Effector memory CD8-positive, alpha-beta T cell (primary cell): ENCODE measurements at places on chromosomes 6 and 20.

- DNase-seq = no peak
Measured at GRCh38 chr6:36593569-36594028, 563 bp upstream of the SRSF3 start.

DNA sequence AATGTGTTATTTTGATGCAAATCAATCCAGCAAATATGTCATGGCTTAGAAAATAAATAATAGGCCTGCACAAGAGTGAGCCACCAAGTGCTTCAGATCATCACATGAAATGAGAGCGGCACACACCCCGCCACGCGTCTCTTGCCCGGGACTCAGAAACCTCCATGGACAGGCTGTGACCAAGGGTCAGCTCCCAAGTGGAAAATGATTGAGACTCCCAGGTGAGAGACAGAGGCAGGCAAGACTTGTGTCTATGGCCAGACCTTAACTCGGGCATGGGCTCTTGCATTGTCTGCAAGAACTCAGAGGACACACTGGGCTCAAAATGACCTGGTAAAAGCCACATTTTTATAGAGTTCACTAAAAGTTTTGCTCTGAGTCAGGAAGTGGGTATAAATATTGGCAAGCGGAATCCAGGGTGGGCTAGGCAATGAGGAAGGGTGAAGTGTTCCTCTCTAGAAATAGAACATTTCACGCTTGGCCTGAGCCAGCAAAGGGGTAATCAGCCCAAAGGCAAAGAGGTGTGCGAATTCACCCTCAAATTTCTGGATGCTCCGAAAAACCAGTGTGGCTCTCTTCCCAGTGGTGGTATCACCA lies 30.7 kb upstream of the RIN2 start:
- no peak for DNase-seq

DNA sequence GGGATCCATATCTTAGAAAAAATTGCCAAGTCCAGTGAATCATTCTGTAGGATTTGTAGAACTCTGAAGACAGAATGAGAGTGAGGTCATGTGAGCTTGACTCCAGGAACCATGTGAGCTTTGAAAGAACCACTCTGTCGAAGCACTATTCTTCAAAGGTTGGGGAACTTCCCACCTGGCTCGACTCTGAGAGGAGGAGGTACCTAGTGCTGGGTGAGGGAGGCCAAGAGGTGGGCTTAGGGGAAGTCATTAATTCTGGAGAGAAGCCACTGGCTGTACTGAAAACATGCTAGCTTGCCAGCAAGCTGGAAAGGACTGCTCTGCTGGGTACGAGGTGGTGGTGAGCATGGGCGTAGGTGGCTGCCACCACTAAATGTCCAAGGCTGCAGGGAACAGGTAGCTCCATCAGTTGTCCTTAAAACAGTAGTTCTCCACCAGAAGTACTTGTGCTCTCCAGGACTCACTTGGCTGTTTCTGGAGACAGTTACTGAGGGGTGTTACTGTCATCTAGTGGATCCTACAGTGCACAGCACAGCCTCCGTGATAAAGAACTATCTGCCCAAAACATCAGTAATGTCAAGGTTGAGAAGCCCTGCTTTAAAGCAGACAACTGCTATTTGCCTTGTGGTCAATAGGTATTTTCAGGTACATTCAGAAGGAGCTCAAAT lies 34.7 kb upstream of the SYNJ2 start:
- no peak for DNase-seq

GRCh38 chr6:13573669-13574110 lies 711 bp upstream of the SIRT5 start:
- DNase-seq = no peak

- no peak for DNase-seq
Measured at GRCh38 chr6:137647762-137648447, 153.7 kb upstream of the OLIG3 start.

DNA sequence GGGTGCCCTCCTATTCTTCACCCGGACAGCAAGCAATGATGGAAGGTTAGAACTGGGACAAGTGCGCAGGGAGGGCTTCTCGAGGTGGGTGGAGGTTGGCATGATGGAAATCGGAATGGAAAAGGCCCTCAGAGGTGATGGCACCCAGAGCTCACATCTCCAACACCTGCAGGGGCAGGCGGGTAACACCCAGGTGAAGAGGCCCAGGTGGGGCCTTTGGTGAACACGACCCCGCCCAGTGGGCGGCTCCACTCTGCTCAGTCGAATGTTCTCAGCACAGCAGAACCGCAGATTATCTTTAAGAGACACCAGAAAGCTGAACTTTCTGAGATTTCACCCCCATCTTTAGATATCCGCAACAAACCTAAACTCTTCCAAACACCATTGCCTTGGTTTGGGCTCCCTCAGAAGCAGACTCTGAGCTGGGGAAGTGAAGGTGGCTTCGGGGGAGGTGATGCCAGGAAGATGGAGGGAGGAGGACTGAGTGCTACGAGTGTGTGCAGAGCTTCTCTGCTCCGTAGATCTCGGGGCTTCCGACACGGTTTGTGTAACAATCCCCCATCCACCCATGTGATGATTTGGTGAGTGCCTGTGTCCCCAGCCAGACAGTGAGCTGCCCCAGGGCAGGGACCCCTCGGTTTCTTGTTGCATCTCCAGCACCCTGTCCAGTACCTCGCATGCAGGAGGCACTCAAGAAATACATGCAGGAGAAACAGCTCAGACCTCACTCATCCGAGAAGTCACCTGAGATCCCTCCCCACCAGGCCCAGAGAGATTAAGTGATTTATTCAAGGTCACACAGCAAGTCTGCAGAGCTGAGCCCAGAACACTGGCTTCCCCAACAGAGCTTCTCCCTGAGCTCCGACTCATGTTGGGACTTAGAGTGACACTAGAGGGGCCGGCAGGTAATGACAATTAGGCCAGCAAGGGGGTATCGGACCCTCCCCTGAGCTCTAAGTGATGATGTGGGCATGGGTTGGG lies 45.4 kb downstream of the BPIFB1 start:
- no peak for DNase-seq

DNA sequence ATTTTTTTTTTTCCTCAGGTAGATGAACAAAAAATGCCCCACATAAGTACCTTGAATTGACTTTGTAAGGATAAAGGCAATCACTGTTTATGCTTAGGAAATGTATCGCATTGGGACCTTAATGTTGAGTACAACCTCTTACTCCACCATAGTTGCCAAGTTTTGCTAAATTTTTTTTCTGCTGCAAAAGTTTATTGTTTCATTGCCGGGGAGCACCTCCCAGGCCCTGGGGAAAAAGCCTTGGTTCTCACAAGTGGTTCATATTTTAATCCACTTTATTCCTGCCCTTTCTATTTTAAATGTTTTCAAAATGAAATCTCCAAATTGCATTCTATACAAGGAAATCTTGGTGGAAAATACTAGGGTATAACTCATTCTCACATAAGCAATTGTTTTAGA lies 52.3 kb upstream of the UTRN start:
- no peak for DNase-seq

DNA sequence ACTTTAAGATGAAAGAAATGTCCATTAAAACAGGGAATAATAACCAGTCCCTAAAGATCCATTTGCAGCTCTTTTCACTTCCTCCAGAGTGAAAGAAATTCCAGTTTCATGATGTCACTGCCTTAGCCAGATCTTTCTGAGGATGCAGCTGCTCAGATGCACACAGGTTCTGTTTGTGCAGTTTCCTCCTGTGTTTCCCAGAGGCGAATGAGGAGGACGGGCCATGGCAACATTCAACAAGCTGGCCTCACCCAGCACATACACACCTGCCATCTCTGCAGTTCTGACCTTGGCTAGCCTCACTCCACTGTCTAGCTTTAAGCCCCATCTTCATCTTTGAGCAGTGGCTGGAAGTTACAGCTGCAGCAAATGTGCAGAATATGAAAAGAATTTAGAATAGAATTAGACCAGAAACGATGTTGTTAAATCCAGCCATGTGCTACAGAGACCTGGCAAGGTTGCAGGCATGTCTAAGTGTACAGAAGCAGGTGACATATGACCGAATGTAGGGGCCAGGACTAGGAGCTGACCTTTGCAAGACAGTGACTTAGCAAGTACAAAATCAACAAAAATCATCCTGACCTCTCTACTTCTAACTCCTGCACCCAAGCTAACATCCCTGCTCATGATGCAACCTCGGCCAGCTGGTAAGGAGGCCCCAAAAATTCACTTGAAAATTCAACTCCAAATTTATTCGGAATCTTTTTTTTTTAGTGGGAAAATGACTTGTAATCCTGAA lies 35.0 kb downstream of the FAM50B start:
- DNase-seq = no peak

GRCh38 chr6:85114581-85114935 lies 335.3 kb upstream of the NT5E start:
- DNase-seq = no peak

- DNase-seq = peak; percentile 41
Measured at GRCh38 chr6:29943053-29943966, 978 bp downstream of the HLA-A start.

DNA sequence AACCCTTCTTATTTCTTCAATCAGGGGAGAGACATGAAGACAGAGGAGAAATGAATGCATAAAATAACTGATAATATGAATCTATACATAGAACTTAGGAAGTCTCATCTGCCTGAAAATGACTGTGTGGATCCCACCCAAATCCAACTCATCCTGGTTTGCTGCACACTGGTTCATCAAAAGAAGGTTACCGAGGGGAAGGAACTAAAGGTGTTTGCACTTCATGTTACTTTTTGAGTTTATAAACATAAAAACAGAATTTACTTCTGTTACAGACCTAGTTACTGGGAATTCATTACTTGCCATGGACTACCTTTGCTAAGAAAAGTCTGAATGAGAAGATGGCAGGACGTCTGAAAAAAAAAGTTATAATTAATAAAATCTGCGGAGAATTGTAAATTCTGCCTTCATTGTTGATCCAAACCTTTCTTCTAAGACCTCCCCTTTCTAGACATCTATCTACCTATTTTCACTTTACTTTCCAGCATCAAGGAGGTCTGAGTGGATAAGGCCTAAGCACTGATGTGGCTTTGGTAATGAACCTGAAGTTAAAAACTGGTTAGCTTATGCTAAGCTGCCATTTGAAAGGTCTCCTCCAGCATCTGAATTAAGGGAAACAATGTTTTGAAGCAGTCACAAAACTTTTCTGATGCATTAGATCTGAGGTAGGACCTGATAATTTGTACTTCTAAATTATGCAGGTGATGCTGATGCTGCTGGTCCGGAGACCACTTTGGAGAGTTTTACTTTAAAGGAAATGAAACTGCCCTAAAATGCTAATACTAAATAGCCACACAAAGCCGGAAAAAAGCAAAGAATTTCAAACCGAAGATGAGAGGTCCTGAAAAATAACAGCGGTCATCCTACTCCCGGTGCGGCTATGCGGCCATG lies 84.0 kb downstream of the HFE start:
- no peak for DNase-seq

- no peak for DNase-seq
Measured at GRCh38 chr6:80356000-80356399, 249.5 kb downstream of the BCKDHB start.

DNA sequence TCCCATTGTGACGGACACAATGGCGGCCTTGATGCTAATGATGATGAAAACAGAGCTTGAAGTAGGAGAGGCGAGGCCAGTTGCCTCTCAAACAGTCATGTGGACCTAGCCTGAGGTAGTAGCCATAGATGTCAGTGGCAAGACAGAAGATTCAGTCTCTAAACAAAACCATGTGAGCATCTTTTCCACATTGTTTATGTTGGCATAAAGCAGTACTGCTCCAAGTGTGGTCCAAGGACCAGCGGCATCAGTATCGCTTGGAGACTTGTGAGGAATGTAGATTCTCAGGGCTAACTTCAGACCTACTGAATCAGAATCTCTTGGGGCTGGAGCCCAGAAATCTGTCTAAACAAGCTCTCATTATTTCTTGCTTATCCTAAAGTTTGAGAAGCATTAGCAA lies 312.8 kb upstream of the JAG1 start:
- no peak for DNase-seq

- no peak for DNase-seq
Measured at GRCh38 chr6:38021029-38021428, 201.5 kb downstream of the ZFAND3 start.
